T follicular helper cell (primary cell): ENCODE measurements at places on chromosomes 2 and 18.

GRCh38 chr2:222714361-222715241, 43.1 kb downstream of the MOGAT1 start:
- DNase-seq, result no peak

GRCh38 chr2:12261986-12262680, 454.6 kb upstream of the TRIB2 start:
- DNase-seq, result no peak

GRCh38 chr2:128320906-128321771, 2.5 kb upstream of the HS6ST1 start:
- no peak for DNase-seq

GRCh38 chr18:51654488-51655326, 457.2 kb upstream of the MEX3C start:
- no peak for DNase-seq

DNA sequence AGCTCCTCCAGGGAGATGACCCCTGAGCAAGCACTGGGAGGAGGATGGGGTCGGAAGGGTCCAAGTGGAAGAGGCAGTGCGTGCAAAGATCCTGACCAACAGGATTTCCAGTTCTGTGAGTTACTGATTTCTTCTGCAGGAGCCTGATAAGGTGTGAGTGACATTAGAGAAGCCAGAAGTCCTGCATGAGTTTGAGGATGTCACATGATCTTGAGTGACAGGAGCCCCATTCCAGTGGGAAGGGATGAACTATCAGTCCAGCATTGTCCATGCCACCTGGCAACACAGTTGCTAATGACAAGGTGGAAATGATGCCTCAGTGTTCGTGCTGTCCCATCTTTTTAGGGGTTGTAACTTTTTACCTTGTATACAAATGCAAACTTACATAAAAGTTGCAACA, 285.1 kb upstream of the HDAC4 start:
- no peak for DNase-seq

GRCh38 chr18:10928011-10928771, 221.2 kb downstream of the PIEZO2 start:
- no peak for DNase-seq

DNA sequence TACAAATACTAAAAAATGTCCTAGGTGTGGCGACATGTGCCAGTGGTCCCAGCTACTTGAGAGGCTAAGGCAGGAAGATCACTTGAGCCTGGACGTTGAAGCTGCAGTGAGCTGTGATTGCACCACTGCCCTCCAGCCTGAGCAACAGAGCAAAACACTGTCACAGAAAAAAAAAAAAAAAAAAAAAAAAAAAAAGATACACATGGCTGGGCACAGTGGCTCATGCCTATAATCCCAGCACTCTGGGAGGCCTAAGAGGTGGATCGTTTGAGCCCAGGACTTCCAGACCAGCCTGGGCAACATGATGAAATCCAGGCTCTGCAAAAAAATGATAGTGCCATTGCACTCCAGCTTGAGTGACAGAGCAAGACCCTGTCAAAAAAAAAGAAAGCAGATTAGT, 13.7 kb downstream of the KANSL1L start:
- no peak for DNase-seq

- no peak for DNase-seq
These were observed 269.2 kb downstream of the NYAP2 start for GRCh38 chr2:225668606-225669266.

DNA sequence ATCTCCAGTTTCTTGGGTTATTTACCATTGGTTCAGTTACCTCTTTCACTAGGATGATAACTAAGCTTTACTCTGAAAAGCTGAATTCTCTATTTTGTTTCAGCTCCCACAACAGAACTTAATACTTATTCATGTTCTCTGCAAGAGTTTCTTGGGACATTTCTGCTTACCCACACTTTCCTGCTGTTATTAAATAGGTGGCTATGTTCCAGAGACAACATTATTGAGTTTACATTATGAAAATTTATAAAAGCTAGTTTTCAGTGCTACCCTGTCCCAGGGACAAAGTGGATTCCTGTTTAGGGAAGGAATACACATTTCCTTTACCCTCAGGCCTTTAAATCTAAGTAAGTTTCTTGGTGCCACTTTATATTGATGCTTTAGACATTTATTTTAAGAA, 7.0 kb upstream of the GPD2 start:
- no peak for DNase-seq

- DNase-seq, result no peak
These were observed 44.5 kb upstream of the C2orf74 start for GRCh38 chr2:61117534-61117933.

DNA sequence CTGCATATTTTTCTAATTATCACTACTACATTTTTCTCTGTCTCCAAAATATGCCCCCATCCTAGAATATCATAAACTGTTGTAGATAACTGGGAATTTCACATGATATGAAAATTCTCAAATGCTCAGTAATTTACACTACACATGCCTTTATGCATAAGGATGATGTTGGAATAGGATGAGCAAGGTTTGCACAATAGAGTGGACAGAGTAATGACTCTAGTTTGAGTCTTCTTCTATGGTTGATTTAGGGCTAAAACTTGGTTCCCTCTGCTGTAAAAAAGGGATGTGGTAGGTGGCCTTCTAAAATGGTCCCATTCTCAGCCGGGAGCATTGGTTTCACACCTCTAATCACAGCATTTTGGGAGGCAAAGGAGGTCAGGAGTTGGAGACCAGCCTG, 129.9 kb downstream of the BCL11A start:
- no peak for DNase-seq

- DNase-seq, result no peak
These were observed 549 bp downstream of the MRPL35 start for GRCh38 chr2:86199834-86200177.

DNA sequence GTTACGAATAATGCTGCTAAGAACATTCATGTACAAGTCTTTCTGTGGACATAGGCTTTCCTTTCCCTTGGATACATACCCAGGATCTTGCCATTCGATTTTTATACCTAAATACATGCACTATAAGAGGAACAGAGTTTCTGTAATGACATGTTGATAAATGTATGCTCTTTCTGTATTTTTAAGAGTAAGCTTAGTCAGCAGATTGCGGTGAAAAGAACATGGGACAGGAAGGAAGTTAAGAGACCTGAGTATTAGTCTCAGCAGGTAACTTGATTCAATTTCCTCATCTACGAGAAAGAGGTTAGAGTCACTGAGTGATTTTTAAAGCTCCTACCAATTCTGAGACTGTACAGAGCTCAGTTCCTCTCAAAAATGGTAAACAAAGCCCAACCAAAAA, 2.6 kb upstream of the TLK1 start:
- no peak for DNase-seq

GRCh38 chr2:90069290-90069894, 1377.9 kb downstream of the RPIA start:
- no peak for DNase-seq

- DNase-seq, result no peak
These were observed 83.6 kb downstream of the FSHR start for GRCh38 chr2:49070716-49071115.

DNA sequence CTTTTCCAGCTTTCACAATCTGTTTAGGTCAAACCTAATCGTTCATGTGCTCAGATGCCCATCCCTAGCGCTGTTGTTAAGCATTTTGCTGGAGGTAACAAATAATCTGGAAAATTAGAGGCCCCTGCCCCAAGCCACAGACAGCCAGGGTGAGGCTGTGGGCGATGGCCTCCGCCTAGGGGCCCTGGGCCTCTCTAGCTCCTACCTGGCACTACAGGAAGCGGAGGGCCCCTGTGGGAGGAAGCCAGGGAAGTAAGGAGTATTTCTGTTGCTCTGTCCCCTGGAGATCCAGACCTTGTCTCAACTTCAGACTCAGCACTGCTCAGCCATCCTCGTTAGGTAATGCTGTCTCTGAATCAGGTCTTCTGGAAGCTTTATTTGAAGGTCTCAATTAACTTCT, 12.4 kb upstream of the FOSL2 start:
- no peak for DNase-seq

DNA sequence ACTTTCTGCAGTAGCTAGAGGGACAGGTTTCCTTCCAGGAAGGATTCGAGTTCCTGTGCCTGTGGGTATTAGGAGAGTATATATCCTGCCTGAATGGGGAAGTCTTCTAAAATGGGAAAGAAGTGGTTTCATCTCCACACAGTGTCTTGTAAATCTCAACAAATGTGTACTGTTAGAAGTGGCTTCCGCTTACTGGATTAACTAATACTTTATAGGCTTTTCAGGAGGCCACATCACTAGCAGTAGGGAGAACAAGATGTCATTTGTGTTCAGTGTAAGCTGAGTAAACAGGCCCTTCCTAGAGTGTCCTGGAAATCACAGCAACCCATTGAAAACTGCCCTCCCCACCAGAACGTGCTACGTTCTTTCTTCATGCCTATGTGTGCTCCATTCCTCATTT, 12.5 kb upstream of the POLR1B start:
- DNase-seq, result no peak

DNA sequence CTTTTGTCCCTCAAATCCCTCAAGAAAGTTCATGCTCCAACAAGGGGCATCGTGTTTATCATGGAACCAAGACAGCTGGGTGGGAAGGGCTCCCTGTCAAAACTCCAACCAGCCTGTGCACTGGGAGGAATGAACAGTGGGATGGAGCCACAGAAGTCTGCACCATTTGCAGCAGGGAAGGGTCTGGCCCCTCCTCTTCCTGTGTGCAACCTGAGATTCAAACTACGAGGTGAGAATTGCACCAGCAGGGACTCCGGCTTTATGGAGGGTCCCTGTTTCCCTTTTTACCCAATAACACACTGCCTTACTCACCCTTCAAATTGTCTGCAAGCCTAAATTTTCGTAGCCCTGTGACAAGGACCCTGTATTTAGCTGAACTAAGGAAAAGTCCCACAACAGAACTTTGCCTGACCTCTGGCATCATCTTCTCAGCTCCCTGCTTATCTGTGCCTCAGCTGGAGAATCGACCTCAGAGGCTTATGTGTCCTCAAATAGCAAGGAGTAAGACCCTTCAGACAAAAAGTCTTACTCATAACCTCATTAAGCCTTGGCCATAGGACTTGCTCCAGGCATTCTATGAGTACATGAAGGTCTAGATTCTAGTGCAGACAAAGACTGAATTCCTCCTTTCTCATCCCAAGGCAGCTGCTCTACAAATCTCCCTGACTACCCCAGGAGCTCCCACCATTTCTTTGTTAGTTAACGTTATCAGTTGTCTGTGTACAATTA, 178.3 kb upstream of the SERPINE2 start:
- no peak for DNase-seq

- DNase-seq, result no peak
These were observed 19.5 kb downstream of the NXPH2 start for GRCh38 chr2:138760676-138761075.

DNA sequence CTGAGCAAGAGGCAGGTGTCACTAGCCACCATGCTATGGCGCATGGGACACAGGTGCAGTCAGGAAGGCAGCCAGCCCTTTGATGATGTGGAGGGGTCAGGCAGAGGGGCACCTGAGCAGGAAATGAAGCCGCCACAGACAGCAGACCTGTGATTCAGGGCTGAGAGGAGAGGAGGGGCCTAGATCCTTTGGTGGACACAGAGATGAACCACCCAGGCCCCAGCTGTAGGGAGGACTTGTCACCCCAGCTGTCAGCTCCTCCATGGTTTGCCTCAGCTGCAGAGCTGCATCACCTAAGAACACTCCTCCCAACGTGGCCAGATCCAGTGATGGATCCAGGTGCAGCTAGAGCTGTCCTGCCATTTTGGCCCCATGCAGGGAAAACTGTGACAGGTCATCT, 11.6 kb downstream of the ASB18 start:
- no peak for DNase-seq

DNA sequence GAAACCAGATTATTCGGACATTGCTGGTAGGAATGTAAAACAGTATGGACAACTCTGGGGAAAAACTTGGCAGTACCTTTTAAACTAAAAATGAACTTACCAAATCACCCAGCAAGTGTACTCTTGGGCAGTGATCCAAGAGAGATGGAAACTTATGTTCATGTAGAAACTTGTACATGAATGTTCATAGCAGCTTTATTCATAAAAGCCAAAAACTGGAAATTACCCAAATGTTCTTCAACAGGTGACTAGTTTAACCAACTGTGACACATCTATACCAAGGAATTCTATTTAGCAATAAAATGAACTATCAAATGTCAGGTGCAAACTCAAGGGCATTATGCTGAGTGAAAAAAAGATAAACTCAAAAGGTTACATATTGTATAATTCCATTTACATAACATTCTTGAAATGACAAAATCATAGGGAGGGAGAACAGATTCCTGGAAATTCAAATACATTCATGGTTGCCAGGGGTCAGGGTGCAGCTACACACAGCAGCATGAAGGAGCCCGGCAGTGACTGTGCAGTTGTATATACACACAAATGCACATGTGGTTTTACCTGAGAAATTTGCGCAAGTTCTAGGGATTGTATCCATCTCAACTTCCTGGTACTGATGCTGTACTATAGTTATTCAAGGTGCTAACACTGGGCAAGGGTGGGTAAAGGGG, 3.5 kb upstream of the RNU4ATAC start:
- no peak for DNase-seq

DNA sequence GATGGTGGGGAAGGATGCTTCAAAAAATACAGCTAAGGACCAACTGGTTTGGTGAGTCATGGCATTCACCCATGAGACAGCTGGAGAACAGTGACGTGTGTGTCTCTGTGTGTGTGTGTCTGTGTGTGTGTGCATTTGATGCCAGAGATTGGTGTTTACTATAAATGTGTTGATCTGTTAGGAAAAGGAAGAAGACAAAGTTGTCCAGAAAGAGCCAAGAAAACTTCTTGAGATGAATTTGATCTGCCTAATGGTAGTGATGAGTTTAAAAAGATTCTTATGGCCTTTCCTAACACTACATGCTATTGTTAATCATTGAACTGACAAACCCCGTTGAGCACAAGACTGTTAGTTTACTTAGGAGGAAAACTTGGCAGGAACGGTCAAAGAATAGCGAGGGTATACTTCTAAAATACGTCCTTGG, 36.4 kb upstream of the IL1R1 start:
- no peak for DNase-seq

DNA sequence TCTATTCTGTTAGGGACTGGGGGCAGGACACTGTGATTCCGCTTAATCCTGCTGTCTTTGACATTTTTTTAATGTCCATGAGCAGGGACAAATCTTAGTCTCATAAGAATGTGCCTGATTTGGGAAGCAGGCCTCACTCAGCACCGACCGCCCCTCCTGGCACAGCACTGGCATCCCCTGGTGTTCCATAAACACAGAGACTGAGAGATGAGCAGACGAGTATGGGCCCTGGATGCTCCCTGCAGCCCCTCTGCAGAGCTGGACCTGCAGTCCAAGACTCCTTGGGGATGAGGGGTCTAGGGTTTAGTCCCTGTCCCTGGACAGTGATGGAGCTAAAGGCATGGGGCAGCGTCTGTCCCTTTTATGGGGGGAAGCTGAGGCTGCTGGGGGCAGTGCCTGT, 81.6 kb downstream of the NDUFA10 start:
- no peak for DNase-seq

DNA sequence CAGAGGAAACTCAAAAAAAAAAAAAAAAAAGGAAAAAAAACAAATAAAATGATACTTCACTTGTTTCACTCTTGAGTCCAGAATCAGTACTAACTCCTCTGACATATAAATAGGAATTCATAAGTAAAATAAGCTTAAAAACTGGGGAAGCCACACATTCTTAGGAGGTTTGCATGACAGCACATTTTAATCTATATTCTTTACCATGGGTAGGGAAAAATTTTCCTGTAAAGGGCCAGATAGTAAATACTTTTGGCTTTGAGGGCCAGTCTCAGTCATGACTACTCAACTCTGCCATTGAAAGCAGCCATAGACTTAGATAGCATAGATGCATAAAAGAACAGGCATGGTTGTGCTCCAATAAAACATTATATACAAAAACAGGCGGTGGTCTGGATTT, 145.2 kb downstream of the BCL11A start:
- DNase-seq, result no peak

- no peak for DNase-seq
These were observed 177.3 kb downstream of the HDAC4 start for GRCh38 chr2:239223310-239224198.

GRCh38 chr2:106960683-106961161, 74.8 kb upstream of the ST6GAL2 start:
- DNase-seq, result no peak
